Activated CD4-positive, CD25-positive, alpha-beta regulatory T cell treated with anti-CD3 and anti-CD28 coated beads, Interleukin-2, amount 50 U/mL, for 72 hours (primary cell): ENCODE measurements at places on chromosomes 7 and 10.

DNA sequence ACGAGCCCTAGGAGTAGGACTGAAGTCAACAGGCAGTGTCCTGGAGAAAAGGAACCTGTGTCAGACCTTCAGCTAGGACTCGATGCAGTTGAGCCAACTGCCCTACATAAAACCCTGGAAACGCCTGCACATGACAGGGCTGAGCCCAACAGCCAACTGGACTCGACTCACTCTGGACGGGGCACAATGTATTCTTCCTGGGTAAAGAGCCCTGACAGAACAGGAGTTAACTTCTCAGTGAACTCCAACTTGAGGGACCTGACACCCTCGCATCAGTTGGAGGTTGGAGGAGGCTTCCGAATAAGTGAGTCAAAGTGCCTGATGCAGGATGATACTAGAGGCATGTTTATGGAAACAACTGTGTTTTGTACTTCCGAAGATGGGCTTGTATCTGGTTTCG, 93.5 kb downstream of the KMT2E start:
- no peak for DNase-seq

DNA sequence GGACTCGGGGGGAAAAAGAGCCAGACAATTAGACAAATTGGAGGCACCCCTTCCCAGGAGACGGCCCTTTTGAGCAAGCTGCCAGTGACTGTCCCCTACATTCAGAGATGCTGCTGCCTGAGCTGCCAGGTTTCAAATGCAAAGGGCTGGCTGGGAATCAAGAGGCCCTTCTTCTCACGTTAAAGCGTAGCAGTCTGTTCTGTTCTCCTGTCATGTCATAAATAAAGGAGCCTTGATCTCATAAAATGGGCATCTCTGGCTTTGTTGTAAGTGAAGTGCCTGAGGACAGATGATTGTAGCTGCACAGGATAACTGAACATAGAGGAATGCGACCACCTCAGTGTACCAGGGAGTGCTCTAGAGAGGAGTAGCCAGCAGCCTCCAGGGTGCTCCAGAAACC, 917.9 kb downstream of the GRID1 start:
- DNase-seq: no peak

GRCh38 chr7:51268859-51269258, 47.8 kb downstream of the COBL start:
- no peak for DNase-seq

DNA sequence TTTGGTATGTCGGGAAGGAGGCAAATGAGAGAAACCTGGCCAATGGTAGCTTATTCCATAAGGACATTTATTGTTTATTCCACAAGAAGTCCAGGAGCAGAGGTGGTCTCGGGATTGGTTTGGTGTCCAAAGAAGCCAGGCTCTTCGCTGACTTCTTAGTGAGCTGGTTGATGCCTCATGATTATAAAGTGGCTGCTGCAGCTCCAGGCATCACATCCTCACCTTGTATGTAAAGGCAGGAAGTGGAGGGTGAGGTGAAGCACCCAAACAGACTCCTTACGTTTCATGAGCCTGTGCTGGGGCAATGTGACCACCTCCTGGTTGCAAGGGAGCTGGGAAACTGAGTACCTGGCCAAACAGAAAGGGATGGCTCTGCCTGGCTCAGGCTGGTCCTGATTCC, 92.4 kb downstream of the MYL10 start:
- DNase-seq: no peak

DNA sequence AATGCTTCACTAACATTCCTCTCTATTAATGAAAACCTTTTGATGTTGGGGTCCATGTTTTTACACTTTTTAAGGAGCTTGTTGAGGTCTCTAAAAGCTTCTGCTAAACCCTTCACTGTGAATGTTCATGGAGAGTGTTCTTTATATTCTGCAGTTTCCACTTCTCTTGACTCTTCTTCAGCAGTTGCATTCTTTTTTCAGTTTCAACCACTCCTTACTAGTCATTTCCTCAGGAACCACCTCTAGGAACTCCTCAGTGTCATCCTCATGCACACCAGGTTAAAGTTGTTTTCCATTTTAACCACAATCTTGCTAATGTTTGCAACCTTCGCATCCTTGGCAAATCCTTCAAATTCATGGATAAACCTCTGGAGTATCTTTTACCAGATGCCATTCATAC, 821.6 kb downstream of the ANKRD7 start:
- DNase-seq: no peak

GRCh38 chr7:55469271-55469681, 103.0 kb downstream of the VOPP1 start:
- DNase-seq: no peak

GRCh38 chr7:158431941-158432347, 155.7 kb downstream of the PTPRN2 start:
- no peak for DNase-seq

- no peak for DNase-seq
Observed at GRCh38 chr10:10294184-10294880, 723.3 kb upstream of the CELF2 start.

DNA sequence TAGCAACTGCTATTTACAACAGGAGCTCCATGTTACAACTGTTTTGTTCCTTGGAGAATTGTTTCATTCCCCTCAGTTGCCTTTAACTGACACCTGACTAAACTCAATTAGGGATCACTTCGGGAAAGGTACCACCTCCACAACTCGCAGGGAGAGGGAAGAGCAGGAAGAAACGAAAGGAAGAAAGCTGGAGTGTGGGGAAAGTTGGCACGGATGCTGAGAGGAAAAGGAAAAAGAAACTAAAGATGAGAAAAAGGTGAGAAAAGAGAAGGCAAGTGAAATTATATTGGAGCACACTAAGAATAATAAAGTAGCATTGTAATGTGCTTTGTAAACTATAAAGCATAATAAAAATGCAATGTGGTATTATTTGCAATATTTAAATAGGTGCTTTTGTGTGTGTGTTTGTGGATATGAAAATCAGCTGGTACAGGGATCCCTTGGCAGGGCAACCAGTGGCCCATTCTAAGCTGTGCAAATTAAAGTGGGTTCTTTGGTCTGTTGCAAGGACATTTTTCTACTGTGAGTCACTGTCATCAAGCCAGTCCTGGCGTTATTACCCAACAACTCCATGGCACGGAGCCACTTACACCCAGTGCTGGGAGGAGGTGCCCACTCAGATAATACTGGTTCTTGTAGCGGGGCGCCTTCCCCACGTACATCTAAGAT, 45.9 kb downstream of the HIPK2 start:
- DNase-seq: no peak

DNA sequence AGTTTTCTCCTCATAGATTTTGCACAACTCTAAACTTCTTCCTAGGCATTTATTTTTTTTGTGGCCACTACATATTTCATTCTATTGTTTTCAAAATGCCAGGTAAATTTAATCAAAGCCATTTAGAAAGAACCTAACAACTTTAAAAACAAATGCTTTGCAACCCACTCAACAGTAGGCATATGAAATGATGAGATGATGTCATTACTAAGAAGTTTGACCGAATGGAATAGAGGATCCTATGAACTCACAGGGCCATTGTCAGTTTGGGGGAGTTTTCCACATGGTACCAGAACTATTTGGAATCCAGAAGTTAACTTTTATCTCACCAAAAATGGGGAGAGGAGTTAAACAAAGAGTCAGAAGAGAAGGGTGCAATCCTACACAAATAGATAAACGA, 100.7 kb upstream of the INHBA start:
- DNase-seq: no peak

GRCh38 chr10:71378336-71379117, 18.2 kb upstream of the CDH23 start:
- no peak for DNase-seq

DNA sequence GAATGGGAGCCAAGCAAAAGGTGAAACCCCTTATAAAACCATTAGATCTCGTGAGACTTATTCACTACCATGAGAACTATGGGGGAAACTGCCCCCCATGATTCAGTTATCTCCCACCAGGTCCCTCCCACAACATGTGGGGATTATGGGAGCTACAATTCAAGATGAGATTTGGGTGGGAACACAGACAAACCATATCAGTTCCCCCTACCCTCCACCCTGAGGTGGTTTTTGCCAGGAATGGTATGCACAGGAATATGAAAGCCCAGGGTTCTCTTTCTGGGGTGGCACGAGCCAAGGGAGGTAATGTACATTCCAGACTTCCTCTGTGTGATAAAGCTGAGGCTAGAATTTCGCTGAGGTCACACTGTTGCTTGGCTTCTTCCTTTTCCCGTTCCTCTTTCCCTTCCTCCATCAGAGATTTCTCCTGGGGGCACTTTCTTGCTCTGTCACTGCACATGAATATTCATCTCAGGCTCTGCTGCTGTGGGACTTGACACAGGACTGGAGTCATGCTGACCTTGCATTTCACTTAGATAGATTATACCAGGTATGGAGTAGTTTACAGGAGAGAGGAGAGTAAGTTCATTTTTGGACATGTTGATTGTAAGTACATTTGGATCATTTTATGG, 347.0 kb upstream of the MTPN start:
- no peak for DNase-seq
